ENCODE measurements at places on chromosomes 12 and 14.

GRCh38 chr12:8065991-8066594 lies at the start of gene C3AR1:
C3AR1 (minus strand) TSS chr12:8066359; CDS start chr12:8060185, 6,174 bp downstream.
- peak; percentile 73 for DNase-seq

DNA sequence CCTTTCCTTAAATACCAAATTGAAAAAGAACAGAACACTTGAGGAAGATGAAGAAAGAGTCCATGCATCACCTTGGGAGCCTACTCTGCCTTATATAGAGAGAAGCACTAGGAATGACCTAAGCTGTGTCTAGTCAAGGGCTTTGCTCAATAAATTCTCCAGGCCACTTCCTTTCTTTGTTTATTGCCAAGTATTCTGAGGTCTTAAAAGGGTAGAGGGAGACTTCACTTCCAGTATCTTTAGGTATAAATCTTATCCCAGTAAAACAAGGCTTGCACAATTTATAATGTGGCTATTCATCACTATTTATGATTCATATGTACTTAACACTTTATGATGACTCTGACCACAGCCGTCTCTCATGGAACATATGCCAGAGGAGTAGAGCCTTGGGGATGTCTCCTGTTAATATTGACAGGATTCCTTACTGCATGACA lies 85.1 kb upstream of the ARHGAP5 start:
- DNase-seq = peak; percentile 99

DNA sequence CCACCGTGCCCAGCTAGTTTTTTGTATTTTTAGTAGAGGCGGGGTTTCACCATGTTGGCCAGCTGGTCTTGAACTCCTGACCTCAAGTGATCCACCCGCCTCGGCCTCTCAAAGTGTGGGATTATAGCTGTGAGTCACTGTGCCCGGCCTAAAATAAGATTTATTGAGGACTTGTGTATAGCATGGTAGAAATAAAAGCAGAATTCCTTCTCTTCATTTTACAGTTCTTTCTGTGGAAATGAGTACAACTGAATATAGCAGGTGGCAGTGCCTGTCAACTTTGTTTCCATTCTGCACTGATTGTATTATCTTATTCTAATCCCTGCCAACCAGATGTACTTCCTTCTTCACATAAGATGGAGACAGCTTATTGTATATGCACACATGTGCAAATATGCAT lies 41.0 kb downstream of the DIP2B start:
- no peak for DNase-seq

GRCh38 chr14:21939836-21940235 lies 266.2 kb upstream of the OR4E1 start:
- no peak for DNase-seq

- no peak for DNase-seq
Measured at GRCh38 chr12:57460468-57460784, 841 bp downstream of the GLI1 start.

- no peak for DNase-seq
Measured at GRCh38 chr12:902581-902980, 46.9 kb downstream of the RAD52 start.

DNA sequence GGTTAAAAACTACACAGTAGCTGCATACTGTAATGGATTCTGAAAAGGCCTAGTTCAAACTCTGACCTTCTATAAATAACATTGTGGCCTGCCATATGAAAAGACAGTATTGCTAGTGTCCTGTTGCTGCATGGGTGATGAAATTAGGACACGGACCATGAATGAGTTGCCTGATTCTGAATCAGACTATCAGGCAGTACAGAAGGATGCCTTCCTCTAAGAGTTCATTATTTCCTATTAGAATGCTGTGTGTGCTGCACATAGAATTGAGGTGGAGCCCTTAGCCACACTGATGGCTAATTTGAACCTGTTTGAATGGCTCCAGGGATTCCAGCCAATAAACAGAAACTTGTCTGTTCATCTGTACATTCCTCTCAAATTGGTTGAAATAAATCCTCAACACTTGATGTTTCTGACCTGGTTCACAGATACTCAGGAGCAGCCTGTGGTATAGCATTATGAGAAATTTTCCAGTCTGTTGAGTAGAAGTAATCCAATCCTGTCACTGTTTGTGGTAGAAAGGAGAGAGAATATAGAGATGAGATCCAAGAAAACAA lies 483.2 kb downstream of the APAF1 start:
- no peak for DNase-seq

DNA sequence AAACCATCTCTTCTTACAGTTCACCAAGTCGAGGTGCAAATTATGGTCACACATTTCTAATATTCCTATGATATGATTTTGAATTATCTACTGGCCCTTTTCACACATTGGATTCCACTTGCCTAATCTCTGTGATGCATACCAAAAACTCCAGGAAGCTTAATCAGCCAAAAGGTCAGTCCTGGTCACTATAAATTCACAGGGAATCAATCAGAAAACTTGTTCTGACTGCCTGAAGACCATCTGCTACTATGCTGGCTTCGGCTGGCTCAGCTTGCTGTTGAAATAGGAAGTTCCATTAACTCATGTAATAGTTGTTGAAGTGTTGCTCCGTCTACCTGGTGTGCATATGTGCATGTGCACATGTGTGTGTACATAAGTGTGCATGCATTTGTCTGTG lies 142.8 kb upstream of the FLRT2 start:
- DNase-seq = peak; percentile 8

DNA sequence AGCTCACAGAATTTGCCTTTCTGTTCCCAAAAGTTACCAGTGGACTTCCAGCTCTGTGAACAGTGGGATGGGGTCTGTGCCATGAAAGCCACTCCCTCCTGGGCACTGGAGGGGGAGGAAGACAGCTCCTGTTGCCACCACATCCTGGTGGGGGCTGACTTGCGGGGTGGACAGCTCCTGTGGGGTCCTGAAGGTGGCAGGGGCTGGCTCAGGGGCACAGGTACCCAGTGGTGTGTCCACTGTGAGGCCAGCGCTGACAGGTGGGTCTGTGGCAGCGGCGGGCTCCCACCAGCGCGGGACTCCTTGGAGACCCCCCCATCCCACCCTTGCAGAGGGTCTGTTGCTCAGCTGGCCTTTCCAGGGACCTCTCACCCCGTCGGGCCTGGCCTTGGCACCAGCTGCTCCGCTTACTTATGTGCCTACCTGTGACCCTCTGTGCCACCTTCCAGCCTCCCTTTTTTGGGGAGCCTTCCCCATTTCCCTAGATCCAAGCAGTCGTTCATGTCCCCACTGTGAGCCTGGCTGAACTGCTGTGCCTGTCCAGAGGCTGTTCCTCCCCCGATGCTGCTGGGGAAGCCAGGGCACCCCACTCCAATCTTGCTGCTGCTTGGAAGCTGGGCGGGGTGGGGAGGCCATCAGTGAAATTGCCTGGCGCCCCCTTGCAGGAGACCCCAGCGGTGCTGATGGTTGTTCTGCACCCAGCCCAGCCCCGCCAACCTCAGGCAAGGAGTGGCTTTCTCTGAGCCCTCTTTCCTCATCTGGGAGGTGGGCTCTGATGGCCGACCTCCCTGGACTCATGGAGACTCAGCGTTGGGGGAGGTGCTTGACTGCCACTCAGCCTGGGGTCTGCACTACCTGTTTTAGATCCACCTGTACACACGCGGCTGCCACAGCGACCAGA lies 2.2 kb downstream of the TEDC1 start:
- no peak for DNase-seq

DNA sequence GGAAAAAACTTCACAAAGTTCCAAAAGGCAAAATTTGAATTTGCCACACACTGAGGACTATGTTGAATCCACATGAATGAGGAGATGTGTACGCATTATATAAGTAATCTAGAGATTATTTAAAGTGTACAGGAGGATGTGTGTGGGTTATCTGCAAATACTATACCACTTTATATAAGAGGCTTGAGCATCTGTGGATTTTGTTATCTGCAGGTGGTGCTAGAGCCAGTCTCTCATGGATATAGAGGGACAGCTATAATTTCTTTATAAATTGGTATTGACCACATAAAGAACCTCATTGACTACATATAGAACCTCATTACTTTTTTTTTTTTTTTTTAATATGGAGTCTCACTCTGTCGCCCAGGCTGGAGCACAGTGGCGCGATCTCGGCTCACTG lies 32.2 kb upstream of the RXYLT1 start:
- DNase-seq = no peak

GRCh38 chr14:55620277-55620676 lies 40.3 kb downstream of the KTN1 start:
- no peak for DNase-seq

GRCh38 chr12:98701166-98701565 lies 56.1 kb downstream of the APAF1 start:
- no peak for DNase-seq

DNA sequence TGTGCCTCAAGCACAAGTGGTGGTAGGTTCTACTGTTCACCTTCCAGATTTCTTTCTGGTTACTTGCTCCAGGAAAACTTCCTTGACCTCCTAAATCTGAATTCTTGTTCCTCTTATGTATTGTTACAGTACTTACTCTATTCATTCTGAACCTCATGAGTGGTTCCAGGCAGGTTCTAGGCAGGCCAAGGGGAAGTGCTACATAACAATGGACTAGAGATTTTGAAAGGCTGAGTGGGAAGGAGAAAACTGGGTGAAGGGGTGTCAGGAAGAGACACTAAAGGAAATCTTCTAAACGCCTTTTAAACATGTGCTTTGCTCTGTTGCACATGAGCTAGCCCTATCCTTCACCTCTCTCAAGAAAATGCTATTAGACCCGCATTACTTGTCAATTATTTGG lies 1.6 kb downstream of the YARS2 start:
- no peak for DNase-seq
